ENCODE measurements at places on chromosomes 11 and 22. TPM values are rescaled to one million over a fixed set of nuclear protein-coding genes. Genes with fewer than 3 reads are reported as not detected.

The NPTXR gene
- 16.4 TPM for total RNA-seq

The HPS5 gene
- total RNA-seq, result 14.6 TPM

The TSSK2 gene
- total RNA-seq, result not detected

The C11orf87 gene
- 0.01 TPM for total RNA-seq

The OR56A1 gene
- not detected for total RNA-seq

The RAC2 gene
- 0.14 TPM for total RNA-seq

The GAB4 gene
- total RNA-seq, result not detected
